ENCODE measurements at places on chromosomes 2 and 18.

DNA sequence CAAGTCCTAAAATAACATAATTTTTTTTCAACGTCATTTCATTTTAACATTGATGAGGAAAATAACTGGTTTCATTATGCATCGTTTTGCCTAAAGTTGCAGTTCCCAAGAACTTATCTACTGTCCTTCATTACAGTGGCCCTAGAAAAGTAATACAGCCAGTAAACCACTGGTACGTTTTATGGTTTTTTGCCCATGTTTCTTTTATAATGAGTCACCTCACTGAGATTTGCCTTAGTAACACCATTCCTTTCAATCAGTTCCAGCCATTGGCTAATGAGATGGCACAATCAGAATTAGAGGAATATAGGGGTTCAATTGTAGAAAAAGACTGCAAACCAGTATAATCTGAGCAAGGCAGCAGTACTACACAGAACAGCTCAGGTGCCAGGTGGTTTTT is 422.6 kb upstream of the LYPD1 start:
- no peak for DNase-seq

- DNase-seq, result no peak
Measured at GRCh38 chr2:27701676-27702075, 38.0 kb downstream of the SLC4A1AP start.

- no peak for DNase-seq
Measured at GRCh38 chr2:55431982-55432627, 12.4 kb upstream of the CCDC88A start.

- no peak for DNase-seq
Measured at GRCh38 chr2:85899849-85900248, 11.1 kb upstream of the ST3GAL5 start.

DNA sequence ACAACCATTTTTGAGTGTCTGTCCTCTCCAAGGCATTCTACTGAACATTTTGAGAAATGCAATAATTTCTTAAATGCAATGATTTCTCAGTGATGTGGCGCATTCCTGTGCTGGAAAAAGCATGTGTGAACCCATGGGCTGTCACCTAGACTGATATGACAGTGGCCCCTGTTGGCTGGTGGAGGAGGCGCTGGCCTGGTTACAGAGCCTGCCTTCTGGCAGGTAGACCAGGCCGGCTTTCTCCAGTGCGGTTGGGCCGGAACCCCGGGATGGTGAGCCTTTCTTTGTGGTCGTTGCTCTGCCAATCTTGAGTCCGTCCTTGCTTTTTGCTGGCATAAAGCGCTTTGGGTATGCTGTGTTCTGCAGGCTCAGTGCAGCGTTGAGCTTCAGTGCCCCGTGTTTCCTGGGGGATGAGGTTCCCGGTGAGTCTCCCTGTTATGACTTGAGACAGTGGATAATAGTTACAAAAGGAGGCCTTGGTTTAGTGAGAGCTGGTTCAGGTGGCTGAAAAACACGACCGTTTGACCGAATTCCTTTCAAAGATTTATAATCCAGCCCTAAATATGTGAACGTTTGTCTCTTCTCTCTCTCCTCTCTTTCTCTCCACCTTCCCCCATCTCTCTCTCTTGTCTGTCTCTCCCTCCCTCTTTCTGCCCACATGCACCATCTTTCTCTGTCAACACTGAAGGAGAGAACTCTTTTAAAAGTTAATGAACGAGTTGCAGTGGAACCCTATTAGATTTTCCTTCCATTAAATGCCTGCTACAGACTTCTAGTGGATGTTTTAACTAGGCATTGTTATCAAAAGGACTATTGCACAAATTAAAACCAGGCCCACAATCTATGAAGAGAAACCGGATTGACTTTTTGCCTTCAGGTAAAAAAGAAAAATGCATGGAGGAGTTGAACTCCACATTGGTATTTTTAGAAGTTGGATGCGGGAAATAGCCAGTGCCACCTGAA is 34.0 kb downstream of the TSHZ1 start:
- DNase-seq, result no peak

GRCh38 chr18:35071819-35072247 is 30.6 kb downstream of the MAPRE2 start:
- DNase-seq, result no peak

GRCh38 chr2:72092111-72092510 is 55.6 kb downstream of the CYP26B1 start:
- DNase-seq, result no peak

DNA sequence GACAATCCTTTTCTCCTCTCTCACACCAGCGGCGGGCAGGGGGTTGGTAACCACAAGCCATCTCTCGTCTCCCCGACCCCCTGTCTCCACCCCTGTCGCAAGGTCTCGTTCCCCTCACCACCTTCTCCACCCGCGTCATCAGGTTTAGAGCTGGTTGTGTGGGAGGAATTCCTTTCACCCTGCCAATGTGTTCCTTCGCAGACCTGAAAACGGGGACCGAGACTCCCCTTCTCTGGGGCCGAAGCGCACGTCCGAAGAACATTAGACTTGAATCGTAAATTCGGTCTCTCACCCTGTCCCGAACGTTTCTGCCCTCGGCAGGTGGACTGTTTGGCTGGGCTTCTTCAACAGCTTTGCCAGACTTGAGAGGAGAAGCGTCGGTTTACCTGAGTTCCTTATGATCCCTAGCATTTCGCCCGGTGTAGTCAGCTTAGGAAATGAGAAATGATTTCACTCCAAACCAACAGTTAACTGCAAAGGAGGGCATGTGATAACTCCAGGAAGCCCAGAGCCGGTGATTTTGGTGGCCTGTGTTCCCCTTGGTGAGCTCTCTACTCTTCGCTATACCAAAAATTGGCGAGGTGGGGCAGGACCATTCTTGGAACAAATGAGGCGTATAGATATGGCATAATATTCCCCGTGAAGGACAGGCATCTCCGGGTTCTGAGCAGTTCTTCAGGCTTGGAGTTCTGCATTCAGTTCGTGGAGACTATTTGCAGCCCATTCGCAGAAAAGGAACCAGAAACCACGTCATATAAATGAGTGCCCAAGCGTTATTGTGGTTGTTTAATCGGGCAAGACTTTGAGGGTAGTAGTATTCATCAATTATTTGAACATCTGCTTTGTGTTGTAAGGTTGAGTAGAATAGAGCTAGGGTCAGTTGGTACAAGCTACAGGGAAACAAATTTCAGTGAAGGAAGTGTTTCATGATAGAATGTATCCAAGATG is 694 bp downstream of the CFAP36 start:
- peak; percentile 14 for DNase-seq

All from activated CD4-positive, CD25-positive, alpha-beta regulatory T cell (primary cell).